ENCODE measurements at places on chromosomes 5 and 9.

DNA sequence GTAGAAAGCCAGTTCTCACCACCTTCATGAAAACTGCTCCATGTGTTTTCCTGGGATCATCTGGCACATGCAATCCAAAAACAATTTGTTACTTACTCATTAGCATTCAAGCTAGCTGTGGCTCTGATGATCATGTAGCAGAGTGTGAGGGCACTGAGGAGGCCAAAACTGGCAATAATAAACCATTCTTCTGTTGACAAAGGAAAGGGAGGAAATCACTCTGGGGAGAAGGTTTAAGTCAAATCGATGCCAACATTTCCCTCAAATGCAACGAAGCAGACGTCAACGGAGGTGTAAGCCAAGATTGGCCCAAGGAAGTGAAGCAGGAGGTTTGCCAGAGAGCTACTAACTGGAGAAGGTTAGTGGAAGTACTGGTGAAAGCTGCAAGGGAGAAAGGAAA lies 55.7 kb upstream of the TBC1D9B start:
- DNase-seq, result no peak

DNA sequence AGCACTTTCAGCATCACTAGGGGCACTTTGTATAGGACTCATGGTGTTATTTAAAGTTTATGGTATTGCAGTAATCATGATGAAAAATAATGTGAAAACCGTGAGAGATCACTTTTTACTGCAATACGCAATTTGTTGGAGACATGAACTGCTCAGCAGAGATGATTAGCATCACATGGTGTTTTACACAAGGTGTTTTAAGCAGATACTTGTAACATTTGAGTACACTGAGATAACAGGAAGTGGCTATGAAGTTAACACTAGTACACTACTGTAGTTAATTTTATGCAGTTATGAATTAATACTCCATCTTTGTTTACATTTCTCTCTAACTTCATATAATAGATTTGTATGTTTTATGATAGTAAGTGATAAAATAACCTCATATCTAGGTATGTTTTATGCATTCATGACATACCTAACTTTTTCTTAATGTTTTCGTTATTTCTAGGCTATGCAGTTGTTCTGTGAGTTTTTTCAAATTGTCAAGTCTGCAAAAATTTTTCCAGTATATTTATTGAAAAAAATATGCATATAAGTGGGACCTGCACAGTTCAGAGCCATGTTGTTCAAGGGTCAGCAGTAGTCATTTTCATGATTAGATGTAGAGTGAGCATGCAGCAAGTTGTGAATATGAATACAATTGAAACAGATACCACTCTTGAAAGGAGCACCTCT lies 13.0 kb downstream of the SUB1 start:
- no peak for DNase-seq

- DNase-seq, result no peak
Measured at GRCh38 chr9:78296201-78296892, 578 bp upstream of the PSAT1 start.

- peak; percentile 50 for DNase-seq
Measured at GRCh38 chr5:84088996-84089395, 295.7 kb downstream of the EDIL3 start.

GRCh38 chr5:170267431-170268152 lies 30.0 kb downstream of the LCP2 start:
- DNase-seq, result peak; percentile 23

DNA sequence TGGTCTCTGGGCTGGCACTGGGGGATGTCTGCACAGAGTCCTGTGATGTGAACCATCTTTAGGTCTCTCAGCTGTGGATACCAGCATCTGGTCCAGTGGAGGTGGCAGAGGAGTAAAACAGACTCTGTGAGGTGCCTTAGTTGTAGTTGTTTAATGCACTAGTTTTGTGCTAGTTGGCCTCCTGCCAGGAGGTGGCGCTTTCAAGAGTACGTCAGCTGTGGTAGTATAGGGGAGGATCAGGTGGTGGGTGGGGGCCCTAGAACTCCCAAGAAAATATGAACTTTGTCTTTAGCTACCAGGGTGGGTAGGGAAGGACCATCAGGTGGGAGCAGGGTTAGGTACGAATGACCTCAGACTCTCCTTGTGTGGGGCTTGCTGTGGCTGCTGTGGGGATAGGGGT lies 197.1 kb downstream of the TMC1 start:
- DNase-seq, result no peak

DNA sequence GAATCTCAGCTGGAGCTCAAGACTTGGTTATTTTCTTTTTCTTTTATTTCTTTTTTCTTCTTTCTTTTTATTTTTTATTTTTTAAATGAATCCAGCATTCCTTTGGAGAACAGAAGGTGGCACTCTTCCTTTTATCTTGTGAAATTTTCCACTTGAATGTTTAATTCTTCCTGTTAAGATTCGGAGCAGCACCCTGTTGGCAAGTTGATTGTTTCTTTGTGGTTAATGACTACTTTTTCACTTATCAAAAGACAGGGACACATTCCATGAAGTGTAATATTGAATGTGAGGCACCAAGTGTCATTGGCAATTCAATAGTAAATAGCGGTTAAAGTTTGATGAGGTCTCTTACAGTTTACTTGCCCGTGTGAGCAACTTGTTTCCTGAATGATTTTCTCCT lies 240.5 kb upstream of the CHD1 start:
- DNase-seq, result no peak

- DNase-seq, result no peak
Measured at GRCh38 chr5:127839496-127840197, 136.5 kb downstream of the CCDC192 start.

DNA sequence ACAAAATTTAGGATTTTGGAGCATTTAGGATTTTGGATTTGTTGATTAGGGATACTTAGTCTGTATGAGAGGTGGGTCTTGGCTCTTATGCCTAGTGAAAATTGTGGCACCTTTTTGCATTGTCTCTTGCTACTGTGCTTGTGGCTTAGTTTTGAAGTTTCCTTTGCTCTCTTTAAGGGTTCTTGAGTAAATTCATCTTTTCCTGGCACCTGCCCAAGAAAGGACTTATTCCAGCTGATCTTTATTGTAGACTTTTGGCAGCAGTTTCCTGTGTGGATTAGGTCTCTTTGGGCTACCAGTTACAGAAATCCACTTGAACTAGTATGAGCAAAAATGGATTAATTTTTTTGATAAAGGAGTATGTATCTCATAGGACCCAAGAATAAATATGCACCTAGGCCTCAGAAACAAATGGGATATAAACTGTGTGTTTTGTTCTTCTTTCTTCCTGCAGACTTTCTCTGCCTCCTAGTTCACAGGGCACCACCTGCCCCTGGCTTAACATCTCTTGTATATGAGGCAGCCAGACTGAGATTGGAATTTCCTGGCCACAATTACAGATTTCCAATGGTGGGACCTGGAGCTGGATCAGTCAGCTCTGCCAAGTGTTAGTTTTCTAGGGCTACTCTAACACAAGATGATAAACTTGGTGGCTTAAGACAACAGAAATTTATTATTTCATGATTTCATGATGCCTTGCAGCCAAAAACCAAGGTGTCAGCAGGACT lies 44.6 kb downstream of the FOCAD start:
- DNase-seq, result no peak

DNA sequence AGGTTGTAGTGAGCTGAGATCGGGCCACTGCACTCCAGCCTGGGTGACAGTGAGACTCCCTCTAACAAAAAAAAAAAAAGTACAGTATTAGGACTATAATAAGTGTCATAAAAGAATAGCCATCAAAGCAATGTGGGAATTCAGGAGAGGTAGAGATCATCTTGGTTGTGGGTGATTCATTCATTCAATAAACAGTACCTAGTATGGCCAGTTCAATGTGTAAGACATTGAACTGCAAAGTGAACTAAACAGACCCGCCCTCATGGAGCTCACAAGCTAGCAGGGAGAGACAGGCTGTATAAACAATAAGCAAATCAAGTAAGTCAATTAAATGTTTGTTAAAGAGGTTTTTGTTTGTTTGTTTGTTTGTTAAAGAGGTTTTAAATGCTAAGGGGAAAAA lies 146.1 kb upstream of the RANBP3L start:
- no peak for DNase-seq

DNA sequence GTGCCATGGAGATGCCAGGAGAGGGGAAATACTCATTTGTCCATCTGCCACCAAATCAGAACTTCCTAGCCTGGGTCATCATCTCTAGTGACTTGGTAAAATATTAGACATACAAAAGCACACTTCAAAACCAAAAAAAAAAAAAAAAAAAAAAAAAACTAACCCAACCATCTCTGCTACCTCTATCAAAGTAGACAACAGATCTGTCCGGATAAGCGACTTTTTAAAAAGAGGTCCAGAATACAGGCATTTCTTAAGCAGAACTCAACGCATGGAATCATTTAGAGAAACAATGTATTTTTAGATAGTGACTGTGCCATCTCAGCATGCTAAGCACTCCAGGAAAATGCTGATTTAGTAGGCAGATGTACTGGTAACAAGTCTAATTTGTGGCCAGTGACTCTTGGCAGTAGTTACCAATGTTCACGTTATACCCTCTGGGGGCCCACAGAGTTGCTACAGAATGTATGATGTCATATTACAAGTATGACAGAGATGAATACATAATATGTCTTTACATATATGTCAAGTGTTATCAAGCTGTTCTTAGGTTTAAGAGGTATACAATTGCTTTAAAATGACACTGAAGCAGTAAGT lies 107.8 kb downstream of the SMIM23 start:
- DNase-seq, result no peak

DNA sequence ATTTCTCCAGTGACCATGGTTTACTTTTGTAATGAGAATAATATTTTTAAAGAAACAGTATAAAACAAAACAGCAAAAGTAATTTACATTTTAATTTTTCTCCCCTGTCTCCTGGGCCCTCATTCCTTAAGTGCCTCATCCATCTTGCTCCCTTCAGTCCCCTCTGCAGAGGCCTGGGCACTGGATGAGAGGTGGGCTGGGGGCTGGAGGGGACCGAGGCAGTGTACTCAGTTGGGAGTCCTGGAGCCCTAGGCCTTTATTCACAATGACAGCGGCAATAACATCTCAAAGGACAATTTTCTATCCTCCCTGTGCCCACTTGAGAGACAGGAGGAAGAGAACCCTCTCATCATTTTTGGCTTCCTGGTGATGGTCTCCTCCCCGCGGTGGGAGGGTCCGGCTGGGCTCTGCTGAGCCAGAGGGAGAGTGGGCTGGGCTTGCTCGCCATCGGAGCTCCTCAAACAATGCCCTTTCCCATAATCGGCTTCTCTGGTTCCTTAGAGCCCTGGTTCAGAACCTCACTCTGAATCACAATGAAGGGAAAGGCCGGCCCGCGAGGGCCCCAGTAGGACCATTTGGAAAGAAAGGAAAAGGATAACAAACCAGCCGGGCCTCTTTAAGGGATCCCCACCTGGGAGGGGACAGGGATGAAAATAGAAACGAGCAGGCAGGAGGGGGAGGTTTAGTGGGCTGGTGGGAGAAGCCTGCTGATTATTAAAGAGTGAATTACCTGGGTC lies 9.7 kb upstream of the SMIM32 start:
- no peak for DNase-seq

- DNase-seq, result no peak
Measured at GRCh38 chr9:19408316-19408692, 505 bp upstream of the ACER2 start.

DNA sequence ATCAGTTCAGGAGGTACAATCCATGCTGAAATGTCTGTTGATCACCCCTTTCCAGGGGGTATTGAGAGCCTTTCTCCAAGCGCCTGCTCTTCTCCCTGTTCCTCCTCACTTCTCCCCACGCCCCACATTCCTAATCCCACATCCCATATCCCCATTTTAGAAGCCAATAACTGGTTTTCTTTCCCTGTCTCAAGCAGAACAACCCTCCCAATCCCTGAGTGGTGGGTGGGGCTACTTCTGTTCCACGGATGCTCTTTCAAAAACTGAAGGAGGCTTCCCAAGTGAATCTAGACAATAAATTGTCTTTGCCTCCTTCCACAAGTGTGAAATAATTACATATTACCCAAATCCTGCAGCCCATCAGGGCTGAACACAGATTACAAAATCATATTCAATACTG lies 77.0 kb upstream of the SEMA6A start:
- DNase-seq, result no peak

DNA sequence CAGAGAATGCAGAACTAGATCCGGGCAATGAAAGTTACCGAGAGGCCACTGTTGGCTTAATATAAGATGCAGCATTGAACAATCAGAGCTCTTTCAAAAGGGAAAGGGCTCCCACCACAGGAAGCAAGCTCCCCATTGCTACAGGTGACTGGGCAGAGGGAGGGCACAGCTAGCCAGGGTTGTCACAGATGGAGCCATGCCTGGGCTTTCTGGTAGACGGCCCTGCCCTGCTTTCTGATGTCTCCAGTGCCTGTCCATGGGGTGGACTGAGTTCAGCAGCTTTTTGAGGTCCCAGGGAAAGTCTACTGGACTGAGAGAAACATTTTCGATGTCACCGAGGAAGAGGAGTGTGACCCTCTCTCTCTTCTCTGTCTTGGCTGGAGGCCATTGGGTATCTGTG lies 14.1 kb downstream of the RGS3 start:
- no peak for DNase-seq

DNA sequence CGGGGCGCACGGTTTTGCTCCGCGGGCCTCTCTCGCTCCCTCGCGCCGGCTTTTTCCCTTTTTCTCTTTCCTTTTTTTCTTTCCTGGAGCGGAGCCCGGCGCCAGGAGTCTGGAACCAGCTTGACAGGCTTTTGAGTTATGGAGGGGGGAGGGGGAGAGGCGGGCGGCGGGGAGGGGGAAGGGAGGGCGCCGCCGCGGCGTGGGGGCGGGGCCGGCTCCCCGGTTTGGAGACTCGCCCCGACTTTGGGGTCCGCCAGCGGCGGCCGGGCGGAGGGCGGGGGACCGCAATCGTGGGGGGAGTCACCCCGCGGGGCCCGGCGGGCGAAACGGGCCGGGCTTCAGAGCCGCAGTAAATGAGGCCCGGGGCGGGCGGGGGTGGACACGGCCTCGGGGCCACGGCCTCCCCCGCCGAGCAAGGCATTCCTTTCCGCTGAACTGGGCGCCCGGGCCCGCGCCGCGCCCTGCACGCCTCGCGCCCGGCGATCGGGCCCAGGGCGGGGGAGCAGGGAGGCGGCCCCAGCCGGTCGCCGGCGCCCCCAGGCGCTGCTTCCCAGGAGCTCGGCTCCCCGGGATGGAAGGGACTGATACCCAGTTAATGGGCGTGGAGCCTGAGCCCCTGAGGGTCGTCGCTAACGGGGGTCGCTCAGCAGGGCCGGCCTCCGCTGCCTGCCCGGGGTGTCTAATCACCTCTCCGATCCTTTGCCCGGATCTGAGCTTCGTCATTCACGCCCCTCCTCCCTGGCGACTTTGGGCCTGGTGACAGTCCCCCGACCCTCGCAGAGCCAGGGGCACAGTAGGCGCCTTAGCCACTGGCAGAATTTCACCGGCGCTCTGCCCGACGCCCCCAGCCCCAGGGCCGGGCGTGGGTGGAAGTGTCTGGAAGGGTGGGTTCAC lies 138.1 kb downstream of the C9orf50 start:
- DNase-seq, result no peak

GRCh38 chr9:84828046-84828445 lies 158.5 kb downstream of the NTRK2 start:
- no peak for DNase-seq

- DNase-seq, result no peak
Measured at GRCh38 chr5:166431456-166431855, 1860.0 kb upstream of the WWC1 start.

All from GDM1 (cell line).